Left renal cortex interstitium (tissue), 4 donors: ENCODE measurements at places on chromosomes 1 and 21.

DNA sequence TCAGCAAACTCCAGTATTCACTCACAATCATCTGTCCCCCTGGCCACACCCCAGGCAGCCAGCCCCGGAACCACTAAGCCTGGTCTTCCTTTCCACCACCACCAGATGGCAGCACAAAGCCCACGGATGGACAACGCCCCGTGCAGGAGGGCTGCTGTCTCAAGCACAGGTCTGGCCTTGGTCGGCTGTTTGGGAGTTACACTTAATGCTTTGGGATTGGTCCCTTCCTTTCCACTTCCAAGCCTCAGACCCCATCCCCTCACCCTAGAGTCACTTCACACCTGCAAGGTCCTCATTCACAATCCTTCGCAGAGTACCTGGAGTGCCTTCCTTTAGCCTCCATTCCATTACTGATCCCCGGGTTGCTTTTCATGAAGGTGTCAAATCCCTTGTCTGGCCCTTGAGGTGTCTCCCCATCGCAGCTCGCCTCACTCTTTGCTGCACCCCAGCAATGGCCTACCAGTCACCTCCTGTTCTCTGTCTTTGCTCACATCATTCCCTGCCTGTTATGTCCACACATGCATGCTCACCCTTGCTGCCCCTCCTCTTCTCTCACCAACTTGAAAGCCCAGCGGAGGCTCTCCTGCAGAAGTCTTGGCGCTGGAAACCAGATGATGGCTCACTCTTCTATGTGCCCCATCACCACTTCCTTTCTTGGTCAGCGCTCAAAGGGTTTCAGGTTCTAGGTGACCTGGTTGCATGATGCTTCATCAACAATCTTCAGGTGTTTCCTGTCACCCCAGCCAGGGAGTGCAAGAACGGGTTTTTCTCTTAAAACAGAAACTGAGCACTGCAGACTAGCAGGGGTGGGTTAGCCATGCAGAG is 24.9 kb upstream of the KCNA2 start:
- DNase-seq, result no peak

DNA sequence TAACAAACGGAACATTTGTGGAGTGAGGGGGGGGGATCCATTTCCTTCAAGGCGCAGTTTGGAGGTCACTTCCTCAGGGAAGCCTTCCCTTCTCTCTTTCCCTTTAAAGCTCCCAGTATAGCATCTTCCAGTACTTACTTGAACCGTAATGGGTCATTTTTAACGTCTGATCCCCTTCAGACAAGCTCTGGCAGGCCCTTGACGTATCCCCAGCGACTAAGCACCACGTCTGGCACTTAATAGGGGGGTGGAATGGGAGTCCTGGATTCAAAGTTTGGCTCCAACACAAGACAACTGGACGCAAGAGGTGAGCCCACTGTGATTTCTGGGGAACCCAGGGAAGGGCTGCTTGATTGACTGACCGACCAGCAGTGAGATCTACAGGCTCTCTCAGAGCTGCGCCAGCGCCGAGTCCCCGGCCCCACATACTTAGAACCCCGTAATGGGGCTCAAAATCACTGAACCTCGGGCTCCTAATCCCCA is 441 bp downstream of the YARS1 start:
- no peak for DNase-seq

GRCh38 chr1:94017155-94017829 is 103.7 kb downstream of the ABCA4 start:
- DNase-seq, result no peak

DNA sequence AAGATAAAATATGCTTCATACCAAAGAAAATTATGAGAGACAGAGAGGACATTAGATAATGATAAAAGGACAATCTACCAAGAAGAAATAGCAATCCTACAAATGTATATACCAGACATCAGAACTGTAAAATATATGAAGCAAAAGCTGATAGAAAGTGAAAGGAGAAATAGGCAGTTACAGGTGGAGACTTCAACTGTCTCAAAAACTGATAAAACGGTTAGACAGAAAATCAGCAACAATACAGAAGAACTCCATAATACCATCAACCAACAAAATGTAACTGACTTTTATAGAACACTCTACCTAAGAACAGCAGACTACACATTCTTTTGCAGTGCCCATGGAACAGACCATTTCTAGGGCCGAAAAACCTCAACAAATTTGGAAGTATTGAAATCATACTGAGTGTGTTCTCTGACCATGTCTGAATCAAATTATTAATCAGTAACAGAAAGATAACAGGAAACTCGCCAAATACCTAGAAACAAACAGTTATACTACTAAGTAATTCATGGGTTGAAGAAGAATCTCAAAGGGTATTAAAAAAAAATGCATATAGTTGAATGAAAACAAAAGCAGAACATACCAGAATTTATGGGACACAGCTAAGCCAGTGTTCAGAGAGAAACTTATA is 132.1 kb downstream of the RPS6KC1 start:
- DNase-seq, result no peak

GRCh38 chr1:42747125-42747524 is 7.1 kb upstream of the CLDN19 start:
- no peak for DNase-seq

DNA sequence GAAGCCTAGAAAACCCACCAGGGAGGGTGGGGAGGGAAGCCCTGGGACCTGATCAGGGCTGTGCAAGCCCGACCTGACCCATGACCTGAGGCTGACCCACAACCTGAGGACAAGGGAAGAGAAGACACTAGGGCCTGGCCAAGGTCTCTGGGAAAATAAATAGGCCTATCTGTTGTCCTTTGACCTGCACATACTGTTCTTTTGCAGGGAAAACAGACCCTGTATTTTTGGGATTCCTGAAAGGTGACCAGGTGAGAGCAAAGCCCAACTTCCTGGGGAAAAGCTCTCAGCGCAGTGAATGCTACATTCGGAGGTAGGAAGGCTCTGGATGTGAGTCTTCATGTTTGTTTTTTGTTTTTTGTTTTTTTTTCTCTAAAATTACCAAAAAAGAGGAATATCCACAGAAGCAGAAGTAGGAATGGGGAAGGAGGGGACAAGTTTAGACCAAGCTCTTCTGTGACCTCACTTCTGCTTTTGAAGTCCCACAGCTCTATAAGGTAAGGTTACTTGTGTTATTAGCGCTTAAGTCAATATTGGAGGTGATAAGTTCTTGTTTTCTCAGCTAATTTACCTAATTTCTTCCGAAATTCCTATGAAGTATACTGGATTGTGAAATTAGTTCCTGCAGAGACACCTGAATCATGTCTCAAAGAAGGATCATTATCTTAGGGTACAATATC is 26.2 kb upstream of the LYST start:
- no peak for DNase-seq

DNA sequence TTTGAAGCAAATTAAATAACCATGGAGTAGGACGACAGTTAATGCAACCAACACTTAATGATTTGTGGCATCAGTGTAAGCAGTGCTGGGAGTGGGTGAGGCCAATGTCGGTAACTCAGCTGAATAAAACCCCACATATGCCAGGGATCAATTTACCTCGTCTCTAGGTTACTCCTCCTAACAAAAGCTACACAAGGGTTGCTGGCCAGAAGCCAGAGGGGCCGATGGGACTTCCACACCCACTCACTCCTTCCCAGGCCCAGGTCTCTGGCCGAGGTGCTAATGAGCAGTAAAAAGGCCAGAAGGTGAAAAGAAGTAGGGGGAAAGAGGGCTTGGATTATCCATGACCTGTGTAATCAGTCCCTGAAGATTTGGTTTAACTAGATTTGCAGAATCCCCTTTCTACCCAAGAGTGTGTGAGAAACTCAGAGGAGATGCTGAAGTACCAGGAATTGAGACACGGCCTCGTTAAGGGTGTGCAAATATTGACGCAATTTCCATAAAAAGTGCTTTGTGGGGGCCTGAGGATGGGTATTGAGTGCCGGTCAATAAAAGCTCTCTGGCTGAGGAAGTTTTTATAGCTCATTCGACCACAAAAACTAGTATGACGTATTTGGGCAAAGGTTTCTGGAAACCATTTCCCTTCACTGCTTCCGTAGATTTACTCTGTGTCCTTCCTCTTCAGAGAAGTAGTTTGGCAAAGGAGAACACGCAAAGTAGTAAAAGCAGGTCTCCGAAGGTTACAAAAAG is 145.5 kb downstream of the TBX15 start:
- DNase-seq, result no peak

DNA sequence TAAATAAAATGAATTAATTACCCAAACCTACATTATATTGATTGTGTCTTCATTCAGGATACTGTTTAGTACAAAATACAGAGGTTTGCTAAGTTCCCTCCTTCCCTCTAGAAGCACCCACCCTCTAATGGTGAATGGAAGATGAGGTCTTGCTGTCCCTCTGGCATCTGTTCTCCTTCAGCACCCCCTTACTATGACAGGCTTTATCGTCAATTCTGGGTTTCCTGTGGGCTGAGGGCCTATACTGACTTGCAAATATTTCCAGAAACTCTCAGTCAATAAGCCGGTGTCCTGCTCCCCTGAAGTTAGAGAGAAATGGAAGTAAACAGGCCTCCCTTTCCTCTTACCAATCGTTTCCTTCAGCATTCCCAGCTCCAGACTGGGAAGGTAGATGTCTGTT is 13.2 kb downstream of the LAX1 start:
- DNase-seq, result no peak

- DNase-seq, result no peak
These were observed 74.5 kb downstream of the C1orf21 start for GRCh38 chr1:184461321-184461720.

DNA sequence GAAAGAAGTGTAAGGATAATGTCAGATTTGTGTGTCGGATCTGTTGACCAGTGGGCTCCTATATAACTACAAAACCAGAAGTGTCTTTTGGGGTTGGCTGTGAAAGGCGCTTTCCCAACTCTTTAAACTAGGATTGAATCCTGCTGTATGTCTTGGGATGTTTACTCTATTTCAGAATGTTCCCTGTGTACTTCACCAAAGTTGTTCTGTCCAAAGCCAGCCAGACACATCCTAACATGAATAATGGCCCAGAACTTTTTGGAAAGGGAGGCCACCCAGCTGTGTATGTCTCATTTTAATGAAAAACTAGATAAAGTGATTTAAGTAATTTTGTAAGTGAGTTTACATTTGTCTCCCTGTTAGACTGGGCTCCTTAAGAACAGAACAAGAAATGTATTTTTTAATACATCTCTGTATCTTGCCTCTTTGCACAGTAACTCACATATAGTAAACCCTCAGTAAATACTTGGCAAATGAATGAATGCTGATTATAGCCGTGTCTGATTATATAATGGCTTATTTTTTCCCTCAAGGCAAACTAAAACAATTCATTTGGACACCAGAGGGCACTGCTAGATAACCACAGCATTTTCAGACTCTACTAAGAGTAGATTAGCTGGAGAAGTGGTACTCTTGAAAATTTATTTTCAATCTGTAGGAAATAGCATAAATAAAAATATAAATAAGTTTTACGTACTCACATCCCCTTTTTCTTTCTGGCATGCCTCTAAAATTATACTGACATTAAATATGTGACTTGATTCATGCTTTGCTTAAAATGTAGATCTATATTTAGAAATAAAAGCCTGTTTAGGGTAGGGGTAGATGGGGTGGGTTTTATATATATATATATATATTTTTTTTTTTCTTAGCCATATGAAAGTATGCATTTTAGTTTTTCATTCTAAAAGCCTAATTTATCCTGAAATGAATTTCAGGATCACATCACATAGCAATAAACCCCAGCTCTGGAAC is 23.8 kb downstream of the TSEN15 start:
- DNase-seq, result peak; percentile 46

DNA sequence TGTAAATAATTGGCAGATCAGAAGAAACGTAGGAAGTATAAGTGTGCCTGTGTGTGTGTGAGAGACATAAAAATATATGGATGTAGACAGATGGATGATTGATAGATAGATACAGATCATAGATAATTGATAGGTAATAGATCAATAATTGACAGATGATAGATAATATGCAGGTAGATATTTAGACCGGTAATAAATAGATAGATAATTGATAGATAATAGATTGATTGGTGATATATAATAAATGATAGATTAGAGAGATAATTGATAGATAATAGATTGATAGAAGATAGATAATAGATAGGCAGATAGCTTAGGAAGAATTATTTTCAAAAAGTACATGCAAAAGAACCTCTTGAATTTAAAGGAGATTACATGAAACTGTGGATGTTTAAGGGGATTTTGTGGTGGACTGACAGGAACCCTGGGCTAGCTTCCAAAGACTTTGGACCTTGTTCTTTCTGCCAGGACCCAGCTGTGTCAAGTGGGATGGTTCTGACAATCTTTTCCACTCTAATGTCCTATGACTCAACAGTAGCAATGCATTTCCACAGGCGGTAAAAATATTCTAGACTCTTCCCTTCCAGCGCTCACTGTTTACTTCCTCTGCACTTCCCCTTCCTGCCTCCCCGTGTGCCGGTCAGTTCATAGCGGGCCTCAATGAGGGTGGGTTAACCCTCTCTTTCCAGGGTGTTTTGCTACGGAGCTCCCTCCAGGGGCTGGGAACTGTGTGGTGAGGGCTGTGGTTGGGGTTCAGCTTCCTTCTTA is 39.4 kb downstream of the KCNJ15 start:
- DNase-seq, result no peak

DNA sequence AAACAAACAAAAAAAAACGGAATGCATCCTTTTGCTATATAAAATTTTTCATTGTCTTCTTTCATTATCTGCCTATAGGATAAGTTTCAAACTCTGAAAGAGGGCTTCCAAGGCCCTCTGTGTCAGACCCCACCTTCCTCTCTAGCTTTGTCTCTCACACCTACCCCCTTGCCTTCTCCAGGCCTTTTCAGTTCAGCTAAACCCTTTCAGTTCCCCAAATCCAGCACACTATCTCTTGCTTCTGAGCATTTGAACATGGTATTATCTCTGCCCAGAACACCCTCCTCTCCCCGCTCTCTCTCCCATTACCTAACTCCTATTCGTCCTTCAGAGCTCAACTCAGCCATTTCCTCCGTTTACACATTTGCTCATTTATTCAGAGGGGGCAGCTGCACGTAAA is 35.7 kb downstream of the C1orf216 start:
- DNase-seq, result no peak

GRCh38 chr1:153422450-153423068 is 6.2 kb downstream of the S100A7A start:
- peak; percentile 61 for DNase-seq

- no peak for DNase-seq
These were observed 449.0 kb downstream of the MATN1 start for GRCh38 chr1:30274173-30274970.

- DNase-seq, result no peak
These were observed 4.7 kb downstream of the UROD start for GRCh38 chr1:45016767-45017166.

- peak; percentile 59 for DNase-seq
These were observed 19.4 kb downstream of the CLIC6 start for GRCh38 chr21:34688145-34688544.

DNA sequence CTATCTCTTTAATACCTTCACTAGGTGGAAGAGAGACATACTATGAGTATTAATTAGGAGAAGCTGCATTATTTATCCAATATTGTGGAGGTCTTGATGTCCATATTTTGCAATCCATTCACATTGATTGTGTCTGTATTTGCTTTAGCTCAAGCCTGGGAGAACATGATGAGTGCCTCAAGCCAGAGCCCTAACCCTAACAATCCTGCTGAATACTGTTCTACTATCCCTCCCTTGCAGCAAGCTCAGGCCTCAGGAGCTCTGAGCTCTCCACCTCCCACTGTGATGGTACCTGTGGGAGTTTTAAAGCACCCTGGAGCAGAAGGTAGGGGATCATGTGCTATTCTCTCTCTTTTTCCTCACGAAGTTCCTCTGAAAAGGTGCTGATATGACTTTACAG is 99.5 kb downstream of the CC2D1B start:
- DNase-seq, result no peak
